ENCODE measurements at places on chromosomes 1 and 21. TPM values are rescaled to one million over a fixed set of nuclear protein-coding genes. Genes with fewer than 3 reads are reported as not detected.

DNA sequence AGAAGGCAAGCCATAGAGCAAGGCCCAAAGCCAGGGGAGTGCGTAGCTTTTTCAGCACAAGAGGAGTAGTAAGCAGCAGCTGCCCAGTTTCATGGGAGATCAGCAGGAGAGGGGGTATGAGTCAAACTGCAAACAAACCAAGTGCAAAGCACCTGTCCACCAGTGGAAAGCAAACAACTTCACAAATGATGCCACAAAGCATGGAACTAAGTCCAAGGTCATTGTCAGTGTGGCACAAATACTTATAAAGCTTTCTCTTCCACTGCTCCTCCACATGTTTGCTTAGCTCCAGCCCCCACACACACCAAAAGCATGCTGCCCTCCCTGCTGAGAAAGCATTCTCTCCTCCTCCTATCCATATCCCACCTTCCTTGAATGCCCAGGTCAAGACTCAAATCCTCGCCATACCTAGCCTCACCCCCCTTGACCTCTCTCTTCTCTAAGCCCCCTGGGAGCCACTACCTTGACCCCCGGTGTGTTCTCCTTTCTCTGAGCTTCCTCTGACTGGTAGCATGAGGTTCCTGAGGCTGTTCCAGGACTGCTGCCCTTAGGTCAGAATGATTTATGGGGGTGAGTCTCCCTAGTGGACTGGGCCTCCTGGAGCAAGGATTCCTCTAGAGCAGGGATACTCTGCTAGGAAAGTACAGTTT is 70.4 kb downstream of the DMAP1 start:
- DNase-seq = no peak

DNA sequence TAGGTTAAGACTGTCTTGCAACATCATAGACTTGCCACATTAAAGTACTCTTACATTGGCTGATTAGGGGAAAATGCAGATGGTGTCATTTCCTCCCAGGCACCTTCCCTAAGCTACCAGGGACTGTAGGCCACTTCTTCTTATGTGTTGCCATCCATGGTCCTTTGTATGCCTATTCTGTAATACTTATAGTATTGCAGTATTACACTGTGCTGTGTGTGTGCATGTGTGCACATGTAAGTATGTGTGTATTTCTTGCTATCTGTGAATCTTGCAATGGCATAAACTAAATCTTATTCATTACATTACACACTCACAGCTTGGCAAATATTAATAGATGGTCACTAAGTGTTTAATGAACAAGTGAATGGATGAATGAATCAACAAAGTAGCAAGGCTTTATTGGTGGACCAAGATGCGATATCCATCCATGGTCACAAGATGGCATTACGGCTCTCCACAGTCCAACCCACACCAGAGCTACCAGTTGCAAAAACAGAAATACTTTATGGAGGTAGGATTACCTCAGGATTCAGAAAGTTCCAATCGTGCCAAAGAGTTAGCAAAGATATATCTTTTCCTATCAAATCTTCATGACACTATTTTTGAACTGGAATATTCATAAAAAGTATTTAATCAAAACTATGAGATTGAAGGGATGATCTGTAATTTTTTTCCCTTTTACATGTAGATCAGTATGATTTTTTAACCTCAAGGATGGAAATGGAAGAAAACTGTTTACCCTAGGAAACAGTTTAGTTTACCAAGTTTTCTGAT is 160.2 kb downstream of the DENND1B start:
- DNase-seq = no peak

- DNase-seq = no peak
Measured at GRCh38 chr1:66984491-66984890, 59.7 kb downstream of the MIER1 start.

Gene CD84
- total RNA-seq = 17.1 TPM

Gene RAB7B
- 6.0 TPM for total RNA-seq

Gene CHD5
- 0.13 TPM for total RNA-seq

Gene KRTAP19-1
- not detected for total RNA-seq

Gene KAZN
- total RNA-seq = 26.9 TPM

Gene FCRL3
- 0.19 TPM for total RNA-seq

All from mesenteric fat pad (tissue), 1 donor.